NCI-H526 treated with DMSO at 0.1 percent for 48 hours (cell line): ENCODE measurements at places on chromosomes 3 and 15.

DNA sequence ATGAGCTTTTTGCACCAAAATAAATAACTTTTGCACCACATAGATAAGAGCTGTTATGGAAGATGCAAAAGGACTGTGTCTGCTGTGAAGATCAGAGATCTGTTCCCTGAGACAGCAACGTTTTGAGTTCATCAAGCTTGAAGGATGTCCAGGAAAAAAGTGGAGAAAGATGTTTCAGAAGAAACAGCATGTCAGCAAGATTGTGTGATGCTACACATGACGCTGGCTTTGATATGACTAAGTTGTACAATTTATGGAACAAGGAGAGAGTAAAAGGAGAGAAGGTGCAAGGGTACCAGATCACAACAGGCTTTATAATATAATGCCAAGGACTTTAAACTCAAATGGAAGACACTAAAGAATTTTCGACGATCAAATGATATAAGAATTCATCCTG lies 16.6 kb downstream of the TJP1 start:
- no peak for DNase-seq

GRCh38 chr3:66012711-66013110 lies 26.0 kb downstream of the MAGI1 start:
- DNase-seq, result no peak

GRCh38 chr3:195251336-195252065 lies 19.5 kb downstream of the XXYLT1 start:
- no peak for DNase-seq

- DNase-seq, result no peak
Measured at GRCh38 chr15:33656168-33656567, 312.1 kb upstream of the CHRM5 start.

- no peak for DNase-seq
Measured at GRCh38 chr3:149579838-149580542, 77.8 kb downstream of the WWTR1 start.

- peak; percentile 37 for DNase-seq
Measured at GRCh38 chr3:112010636-112011035, 11.9 kb downstream of the TAGLN3 start.

DNA sequence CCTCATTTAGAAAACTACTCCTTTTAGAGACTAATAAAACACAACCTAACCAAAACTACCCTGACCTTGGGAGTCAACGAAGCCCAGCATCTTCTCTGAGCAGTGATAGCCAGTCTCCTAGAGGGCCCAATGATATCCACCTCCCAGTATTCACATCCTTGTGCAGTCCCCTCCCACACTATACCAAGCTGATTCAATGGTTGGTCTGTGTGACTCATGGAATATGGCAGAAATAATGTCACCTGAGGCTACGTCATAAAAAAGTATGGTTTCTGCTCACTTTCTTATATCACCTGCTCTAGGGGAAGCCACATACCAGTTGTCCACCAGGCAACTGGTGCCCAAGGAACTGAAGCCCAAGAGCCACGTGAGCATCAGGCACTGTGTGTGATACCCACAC lies 21.4 kb upstream of the USF3 start:
- no peak for DNase-seq

DNA sequence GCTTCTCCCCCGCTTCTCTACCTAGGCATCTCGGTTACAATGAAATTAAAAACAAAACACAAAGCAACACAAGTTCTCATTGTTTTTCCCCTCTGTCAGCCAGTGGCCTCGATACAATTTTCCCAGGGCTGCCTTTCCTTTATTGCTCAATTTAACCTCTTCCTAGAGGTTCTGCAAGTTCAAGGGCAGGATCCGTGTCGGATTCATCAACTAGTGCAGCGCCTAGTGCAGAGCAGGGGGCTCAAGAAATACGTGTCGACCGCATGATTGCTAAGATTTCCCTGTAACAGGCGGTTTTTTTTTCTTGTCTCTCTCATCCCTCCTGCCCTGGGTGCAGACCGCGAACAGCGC lies 1.4 kb upstream of the BHLHE40 start:
- no peak for DNase-seq

GRCh38 chr15:42152196-42152920 lies 4.1 kb downstream of the PLA2G4F start:
- no peak for DNase-seq

GRCh38 chr15:68962465-68962864 lies 32.1 kb downstream of the SPESP1 start:
- no peak for DNase-seq

DNA sequence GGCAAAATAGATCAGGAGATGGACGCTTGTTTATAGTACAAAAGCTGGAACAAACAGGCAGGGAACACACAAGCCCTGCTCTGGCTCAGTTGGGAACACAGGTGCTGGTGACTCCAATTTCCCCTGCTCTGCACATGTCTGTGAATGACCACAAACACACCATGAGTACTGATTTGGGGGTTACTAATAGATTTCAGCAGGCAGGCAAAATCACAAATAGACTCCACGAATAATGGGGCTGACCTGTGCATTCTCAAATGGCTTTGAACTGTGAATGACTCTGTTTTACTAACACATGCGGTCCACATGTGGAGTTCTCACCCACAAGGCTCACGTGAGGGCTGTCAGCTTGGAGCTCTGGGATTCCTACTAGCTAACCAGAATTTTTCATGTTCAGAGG lies 3.9 kb downstream of the RTP3 start:
- DNase-seq, result no peak

DNA sequence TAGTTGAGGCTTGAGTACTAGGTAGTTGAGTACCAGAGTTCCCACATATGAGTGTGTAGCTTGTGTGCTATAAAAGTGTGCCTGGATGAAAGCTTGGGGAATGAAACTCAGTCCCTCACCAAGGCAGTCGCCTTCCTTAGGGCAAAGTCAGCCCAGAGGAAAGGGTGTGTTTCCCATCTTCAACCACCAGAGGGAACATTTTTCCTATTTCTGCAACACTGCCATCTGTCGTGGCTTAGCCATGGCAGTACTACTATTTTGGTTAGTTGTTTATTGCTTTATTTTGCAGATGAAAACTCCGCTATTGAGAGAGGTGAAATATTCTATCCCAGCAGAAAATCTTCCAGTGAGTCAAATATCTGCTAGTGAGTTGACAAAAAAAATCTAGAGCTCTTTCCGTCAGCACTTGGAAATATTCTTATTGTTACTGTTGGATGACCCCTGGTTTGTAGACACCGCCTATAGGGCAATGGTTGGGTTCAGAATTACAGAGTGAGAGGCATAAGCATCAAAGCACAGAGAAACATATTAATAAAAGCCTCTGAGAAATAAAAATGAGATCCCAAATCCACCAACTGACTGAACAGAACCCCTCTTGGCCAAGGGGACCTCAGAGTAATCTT lies 239.9 kb downstream of the CPNE4 start:
- DNase-seq, result no peak

GRCh38 chr3:5480190-5480589 lies 292.7 kb downstream of the EDEM1 start:
- DNase-seq, result no peak

- DNase-seq, result no peak
Measured at GRCh38 chr3:194327218-194328052, 23.7 kb downstream of the CPN2 start.

GRCh38 chr15:62147149-62147548 lies 17.9 kb downstream of the C2CD4B start:
- no peak for DNase-seq

DNA sequence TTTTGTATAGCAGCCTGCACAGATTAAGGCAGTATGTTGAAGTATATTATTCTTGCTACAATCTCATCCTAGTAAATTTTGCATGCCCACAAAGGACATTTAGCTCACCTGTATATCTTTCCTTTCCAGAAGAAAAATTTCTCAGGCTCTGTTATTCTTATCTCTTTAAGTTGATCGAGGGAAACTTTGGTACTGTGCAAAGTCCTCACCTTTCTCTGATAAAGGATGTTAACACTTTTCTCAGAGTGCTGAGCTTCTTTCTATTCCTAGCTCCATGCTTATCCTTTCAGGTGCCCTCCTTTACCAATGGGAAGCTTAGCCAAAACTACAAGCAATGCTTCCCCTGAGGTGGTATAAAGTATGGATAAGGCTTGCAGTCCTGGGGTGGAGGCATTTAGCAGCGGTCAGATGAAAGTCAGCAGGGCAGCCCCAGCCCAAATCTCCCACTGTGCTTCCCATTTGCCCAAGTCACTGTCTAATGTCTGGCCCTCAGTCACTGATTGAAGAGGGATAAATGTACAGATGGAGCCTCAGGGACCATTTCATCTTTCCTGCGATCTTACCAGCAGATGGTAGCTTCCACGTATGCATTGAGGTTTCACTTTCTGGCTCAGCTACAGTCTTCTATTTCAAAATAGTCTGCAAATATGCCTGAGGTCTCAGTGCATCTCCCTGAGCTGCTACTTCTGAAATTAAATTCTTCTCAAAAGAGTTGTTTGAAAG lies 127.8 kb upstream of the P2RY1 start:
- DNase-seq, result no peak

DNA sequence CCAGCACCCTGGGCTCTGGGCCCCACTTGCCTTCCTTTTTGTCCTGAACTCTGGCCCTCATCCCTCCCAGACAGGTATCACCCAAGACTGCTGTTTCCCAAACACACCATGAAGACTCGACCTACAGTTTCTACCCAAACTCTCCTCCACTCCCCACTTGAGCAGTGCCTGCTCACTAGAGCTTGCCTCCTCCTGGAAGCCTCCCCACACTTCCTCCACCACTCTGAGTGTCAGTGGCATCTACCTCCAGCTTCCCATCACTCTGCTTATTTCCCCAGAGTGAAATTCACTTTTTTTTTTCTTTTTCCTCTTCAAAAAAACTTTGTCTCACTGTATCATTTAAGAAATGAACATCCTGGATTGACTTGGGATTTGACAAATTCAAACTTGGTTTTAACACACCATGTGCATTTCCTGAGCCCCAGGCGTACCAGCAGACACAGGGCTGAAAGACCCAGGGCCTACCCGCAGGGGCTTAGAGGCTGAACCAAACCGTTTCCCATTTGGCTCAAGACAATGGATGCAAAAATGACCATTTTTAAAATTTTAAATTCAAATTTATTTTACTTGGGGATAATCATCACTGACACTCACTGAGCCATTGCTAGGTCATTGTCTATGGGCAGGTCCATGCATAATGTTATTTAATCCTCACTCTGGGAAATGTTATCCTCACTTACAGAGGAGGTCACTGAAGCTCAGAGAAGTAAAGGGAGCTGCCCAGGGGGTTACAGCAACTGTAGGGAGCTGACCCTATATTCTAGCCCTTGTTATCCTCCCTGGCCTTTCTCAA lies 62.3 kb downstream of the IQSEC1 start:
- DNase-seq, result no peak

DNA sequence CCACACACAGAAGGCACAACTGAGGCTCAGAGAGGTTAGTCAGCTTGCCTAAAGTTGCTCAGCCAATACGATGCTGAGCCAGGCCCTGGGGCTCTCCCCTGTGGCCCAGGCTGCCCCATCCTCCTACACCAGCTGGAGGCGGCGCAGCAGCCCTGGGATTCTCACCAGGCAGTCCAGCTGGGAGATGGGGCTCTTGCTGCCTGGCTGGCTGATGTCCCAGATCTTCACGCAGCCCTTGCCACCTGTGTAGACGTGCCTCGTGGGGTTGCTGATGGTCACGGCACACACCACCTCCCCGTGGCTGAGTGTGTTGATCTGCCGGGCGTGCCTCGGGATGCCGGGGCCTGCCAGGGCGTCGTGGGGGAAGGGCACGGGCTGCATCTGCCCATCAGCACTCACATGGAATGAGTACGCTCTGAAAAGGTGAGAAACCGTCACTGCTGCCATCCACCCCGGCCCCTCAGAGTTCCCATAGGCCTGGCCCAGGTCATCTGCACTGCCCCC lies 42.8 kb downstream of the TLE3 start:
- no peak for DNase-seq

DNA sequence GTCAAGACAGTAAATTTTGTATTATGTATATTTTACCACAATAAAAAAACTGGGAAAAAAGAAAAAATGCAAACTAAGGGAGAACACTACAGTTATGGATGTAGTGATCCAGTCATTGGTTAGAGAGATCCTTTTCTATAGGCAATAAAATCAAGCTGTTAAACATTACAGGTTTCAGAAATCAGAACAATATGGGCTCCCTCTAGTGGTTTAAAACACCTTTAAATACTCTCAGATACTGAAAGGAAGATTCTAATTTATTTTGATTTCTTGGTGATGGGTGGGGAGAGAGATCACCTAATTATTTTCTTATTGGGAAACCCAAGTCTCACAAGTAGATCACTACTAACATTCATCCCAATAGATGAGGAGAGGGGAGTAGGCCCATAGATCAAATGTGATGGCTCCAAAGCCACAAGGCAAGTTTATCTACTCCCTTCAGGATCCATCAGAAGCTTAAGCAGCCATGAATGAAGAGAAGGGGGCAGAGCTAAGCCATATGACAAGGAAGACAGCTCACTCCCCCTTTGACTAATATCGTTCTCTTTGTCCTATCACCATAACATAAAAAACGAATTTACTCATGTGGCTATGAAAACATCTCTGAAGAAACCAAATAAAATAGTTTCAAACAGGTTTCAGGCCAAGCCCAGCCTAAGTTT lies 118.6 kb downstream of the ANO10 start:
- peak; percentile 54 for DNase-seq

DNA sequence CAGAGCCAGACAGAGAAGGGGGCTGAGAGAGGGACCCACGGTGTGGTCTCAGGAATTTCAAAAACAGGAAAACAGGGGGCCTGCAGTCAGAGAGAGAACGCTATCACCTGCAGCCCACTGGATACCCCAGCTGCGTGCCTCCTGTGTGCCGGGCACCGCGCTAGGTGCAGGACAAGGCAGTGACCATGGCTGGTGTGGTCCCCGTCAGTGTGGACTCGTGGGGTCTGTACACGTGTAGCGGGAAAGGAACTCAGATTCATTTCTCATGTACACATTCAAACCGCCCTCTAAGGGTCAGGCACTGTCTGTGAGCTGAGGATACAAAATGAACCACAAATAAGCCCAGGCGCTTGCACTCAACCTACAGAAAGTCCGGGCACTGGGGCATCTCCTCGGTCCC lies 20.9 kb downstream of the SSUH2 start:
- DNase-seq, result no peak

- DNase-seq, result peak; percentile 12
Measured at GRCh38 chr15:79168922-79169456, 78.4 kb upstream of the RASGRF1 start.
